Upper lobe of left lung (tissue), 6 donors: ENCODE measurements at places on chromosomes 11 and 22. TPM values are rescaled to one million over a fixed set of nuclear protein-coding genes. Genes with fewer than 3 reads are reported as not detected.

- DNase-seq, result no peak
Measured at GRCh38 chr11:76918941-76919386, 58.2 kb downstream of the ACER3 start.

DNA sequence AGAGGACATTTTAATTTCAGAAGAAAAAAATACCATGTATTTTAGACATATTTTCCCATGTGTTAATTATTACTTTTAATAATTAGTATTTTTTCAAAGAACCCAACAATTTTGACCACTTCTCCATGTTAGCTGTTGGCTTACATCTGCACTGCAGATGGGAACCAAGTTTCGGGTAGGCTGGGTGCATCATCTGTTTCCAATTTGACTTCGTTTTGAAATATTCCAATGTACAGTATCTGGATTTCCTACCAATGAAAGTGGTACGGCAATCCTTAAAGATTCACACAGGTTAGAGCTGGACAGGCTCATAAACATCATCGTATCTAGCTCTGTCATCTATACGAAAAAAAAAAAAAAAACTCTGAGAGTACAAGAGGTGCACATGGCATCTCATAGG is 670.2 kb downstream of the OPCML start:
- DNase-seq, result no peak

GRCh38 chr11:122647736-122648275 is 7.7 kb upstream of the UBASH3B start:
- no peak for DNase-seq

Gene SMIM35
- not detected for total RNA-seq

Gene GPR83
- 0.78 TPM for total RNA-seq

Gene GRM5
- total RNA-seq, result 4.2 TPM

DNA sequence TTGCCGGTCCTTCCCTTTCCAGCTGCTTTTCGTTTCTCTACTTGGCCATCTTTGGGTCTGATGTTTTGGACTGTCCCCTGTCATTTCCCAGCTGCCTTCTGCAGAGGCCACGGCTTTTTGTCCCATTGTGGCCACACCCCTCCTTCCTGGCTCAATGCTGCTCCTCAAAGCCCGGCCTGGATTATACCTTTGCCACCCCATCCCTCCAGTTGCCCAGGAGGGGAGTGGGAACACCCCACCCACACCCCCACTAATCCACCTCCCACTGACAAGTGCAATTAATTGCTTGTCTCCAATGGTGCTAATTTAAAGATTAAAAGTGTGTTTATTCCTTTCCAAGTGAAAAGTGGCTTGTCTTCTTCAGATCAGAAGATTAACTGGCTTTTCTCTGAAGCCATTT is 34.2 kb upstream of the CSNK2A3 start:
- DNase-seq, result no peak

DNA sequence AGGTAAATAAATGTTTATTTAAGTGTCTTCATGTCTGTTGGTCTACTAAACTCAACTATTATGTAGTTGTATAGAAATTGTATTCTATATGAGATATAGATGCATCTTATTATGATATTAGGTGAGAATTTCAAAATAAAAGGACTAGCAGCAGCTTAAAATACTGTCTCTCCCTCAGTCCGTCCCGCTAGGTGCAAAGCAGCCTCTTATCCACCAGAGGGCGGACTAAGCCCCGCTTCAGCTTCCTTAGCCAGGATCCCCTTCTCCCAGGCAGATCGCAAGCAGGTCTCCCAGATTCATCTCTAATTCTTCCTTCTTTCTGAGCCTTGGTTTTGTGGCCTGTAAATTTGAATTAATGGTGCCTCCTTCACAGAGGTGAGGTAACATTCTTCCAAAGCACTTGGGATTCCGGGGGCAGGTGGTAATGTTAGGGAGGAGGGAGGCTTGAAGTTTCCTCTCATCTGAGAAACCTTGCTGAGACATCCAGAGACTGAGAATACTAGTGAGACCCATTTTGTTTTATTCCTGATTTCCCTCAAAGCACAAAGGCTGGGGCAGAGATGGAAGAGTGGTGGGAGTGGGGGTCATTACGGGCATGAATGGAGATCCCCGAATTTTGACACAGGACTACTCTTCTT is 13.5 kb upstream of the INSC start:
- no peak for DNase-seq

DNA sequence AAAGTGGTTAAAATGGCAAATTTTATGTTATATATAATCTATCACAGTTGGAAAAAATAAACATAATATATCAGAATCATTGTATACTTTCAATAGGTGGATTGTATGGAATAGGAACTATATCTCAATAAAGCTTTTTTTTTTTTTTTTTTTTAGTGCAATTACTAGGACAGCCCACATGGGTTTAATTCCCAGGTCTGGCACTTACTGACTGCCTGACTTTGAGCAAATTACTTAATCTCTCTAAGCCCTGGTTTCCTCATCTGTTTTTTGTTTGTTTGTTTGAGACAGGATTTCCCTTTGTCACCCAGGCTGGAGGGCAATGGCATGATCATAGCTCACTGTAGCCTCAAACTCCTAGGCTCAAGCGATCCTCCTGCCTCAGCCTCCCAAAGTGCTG is 26.1 kb upstream of the BAIAP2L2 start:
- no peak for DNase-seq

DNA sequence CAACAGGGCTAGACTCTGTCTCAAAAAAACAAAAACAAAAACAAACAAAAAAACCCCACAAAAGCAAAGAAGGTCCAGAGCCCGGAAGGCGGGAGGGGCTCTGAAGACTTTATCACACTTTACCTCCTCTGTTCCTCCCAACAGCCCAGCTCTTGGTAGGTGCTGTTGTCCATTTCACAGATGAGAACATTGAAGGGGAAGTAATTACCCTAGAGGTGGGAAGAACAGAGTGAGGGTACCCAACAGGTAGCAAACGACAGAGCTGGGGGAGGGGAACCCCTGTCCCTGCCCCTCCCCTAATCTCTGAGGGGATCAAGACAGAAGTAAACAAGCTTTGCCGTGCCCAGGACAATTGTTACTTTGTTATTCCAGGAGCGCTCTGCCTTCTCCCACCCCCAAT is 1.0 kb upstream of the BIK start:
- DNase-seq, result no peak

Gene MAML2
- 27.4 TPM for total RNA-seq

- no peak for DNase-seq
Measured at GRCh38 chr11:126808296-126808695, 192.3 kb downstream of the KIRREL3 start.

GRCh38 chr22:48844056-48844675 is 983.5 kb downstream of the BRD1 start:
- DNase-seq, result no peak

Gene CRYBA4
- total RNA-seq, result not detected

DNA sequence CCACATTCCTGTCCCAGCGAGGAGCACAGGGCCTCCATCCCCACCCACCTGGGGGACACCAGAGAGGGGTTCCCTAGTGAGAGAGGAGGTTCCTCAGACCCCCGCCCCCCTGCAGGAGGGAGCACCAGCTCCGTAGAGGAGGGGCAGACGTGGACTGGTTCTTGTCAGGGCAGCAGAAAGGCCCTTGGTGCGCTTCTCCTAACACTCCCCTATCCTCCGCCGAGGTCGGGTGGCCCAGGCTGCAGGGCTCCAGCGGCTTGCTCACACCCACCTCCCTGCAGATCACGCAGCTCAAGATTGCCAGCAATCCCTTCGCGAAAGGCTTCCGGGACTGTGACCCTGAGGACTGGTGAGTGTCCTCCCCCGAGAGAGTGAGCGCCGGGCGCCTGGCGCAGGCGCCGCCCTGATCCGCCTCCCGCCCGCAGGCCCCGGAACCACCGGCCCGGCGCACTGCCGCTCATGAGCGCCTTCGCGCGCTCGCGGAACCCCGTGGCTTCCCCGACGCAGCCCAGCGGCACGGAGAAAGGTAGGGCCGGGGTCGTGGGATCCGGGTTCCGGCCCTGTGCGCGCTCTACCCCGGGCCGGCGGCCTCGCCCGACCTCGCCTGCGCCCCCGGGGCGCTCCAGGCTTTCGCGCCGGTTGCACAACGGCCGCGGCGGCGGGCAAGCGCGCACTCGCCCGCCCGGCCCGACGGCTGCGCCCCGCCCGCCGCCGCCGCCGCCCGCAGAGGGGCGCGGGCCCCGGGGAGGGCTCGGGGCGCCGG is 5.1 kb downstream of the TBX1 start:
- DNase-seq, result no peak

DNA sequence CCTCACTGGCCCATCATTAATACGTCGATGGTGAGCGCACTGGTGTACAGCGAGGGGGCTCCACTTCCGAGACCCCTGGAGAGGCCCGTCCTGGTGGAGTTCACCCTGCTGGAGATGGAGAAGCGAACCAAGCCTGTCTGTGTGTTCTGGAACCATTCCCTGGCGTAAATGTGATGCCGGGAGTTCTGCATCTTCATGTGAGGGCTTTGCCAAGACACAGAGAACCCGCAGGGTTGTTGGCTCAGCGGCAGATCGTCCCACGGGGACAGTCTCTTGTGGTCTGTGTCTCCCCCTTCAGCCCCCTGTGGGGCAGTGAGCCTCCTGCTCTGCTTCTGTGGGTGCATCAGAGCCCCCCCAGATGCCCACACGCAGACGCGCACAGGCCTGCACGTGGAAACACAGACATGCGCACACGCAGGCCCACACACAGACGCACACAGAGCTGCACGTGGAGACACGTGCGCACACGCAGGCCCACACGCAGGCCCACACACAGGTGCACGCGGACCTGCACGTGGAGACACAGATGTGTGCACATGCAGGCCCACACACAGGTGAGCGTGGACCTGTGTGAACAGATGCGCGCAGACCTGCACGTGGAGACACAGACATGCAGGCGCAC is 55.8 kb upstream of the PRODH start:
- DNase-seq, result no peak

- DNase-seq, result no peak
Measured at GRCh38 chr11:83374311-83374710, 88.1 kb upstream of the CCDC90B start.

GRCh38 chr11:13535819-13536218 is 40.0 kb upstream of the PTH start:
- DNase-seq, result no peak

Gene CASP12
- total RNA-seq, result 9.5 TPM
